ENCODE measurements at places on chromosomes 3 and 15.

DNA sequence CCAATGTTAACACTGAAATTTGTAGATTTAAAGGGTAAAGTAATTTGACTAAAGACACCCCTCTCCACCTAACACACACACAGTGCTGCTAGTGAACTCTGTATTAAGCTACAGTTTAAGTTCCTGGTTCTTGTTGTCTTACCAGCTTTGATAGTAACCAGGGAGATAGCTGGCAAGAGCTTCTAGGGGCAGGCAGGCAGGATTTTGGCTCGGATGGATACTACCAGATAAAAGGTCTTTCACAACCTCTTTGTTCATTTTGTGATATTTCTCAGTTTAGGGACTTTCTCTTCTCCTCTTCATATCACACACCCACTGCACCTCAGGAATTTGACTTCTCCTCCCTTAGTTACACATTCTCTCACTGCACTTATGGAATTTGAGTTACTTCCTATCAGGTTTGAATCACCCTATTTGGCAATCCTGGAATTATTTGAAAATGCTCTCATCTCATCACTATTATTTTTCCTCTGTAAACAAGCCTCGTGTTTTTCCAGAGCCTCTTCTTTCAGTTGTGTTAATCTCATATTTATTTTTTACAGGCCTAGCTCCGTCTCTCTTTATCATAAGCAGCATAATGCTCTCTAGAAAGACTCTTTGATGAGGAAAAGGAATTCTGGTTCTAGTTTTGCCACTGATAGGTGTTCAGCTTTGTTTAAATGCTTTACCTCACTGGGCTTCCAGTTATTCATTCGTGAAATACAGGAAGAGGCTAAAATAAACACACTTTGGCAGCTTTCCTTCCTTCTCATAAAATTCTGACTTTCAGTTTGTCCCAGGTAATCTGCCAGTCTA lies 23.0 kb upstream of the CLDN1 start:
- no peak overlapping the region for H3K4me3 ChIP-seq
- no peak for DNase-seq
- H3K4me1 ChIP-seq = no peaks in the 10 kb centered on the region
- peaks cover 10% of the 10 kb centered on the region for H3K27me3 ChIP-seq
- no peaks in the 10 kb centered on the region for H3K36me3 ChIP-seq

GRCh38 chr3:162287600-162287999 lies 791.0 kb downstream of the OTOL1 start:
- no peak overlapping the region for H3K27ac ChIP-seq
- H3K4me3 ChIP-seq = no peak overlapping the region
- H3K36me3 ChIP-seq = no peaks in the 10 kb centered on the region
- H3K27me3 ChIP-seq = no peaks in the 10 kb centered on the region

DNA sequence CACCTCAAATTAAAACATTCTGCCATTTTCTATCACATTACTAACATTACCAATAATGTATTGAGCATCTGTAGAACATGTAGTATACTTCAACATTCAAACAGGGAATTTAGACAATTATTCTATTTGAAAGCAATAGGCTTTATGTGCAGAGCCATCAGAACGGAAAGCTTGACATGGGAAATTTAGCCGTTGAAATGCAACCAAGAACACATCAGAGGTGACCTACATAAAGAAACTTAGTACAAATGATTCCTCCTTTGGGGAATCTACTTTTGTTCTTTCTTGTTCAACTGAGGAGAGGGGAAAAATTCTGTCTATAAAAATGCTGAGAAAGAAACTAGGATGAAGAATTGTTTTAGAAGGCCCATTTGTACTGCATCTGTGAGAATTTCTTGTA lies 38.6 kb upstream of the RBMS3 start:
- H3K36me3 ChIP-seq = no peaks in the 10 kb centered on the region
- no peak overlapping the region for H3K4me3 ChIP-seq
- no peak overlapping the region for H3K27ac ChIP-seq
- no peak for DNase-seq
- no peaks in the 10 kb centered on the region for H3K4me1 ChIP-seq

DNA sequence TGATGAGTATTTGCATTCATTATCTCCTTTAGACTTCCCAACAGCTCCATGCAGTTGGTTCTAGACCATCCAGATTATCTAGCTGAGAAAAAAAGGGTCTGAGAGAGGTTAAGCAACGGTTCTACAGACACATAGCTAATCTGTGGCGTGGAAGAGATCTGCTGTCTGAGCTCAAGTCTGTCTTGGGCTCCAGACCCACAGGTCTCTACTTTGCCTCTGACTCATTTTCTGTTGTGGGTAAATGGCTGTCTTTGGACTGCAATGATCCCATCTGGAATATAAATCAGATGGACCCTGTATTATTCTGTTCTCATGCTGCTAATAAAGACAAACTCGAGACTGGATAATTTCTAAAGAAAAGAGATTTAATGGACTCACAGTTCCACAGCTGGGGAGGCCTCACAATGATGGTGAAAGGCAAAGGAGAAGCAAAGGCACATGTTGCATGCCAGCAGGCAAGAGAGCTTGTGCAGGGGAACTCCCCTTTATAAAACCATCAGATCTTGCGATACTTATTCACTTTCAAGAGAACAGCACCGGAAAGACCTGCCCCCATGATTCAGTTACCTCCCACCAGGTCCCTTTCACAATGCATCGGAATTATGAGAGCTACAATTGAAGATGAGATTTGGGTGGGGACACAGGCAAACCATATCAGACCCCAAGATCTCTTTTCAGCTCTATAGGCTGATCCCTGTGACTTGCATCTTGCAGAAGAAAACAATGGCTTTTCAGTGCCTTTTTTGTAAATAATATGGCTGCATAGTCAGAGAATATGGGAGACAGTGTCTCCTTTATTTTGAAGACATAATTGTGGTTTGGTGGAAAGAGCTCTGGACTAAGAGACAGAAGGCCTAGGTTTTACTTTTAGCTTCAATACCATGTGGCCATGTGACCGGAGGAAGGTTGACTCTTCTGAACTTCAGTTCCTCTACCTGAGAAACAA lies 24.7 kb downstream of the CEMIP start:
- no peaks in the 10 kb centered on the region for H3K27me3 ChIP-seq
- H3K4me3 ChIP-seq = no peak overlapping the region
- H3K4me1 ChIP-seq = peaks cover 27% of the 10 kb centered on the region

DNA sequence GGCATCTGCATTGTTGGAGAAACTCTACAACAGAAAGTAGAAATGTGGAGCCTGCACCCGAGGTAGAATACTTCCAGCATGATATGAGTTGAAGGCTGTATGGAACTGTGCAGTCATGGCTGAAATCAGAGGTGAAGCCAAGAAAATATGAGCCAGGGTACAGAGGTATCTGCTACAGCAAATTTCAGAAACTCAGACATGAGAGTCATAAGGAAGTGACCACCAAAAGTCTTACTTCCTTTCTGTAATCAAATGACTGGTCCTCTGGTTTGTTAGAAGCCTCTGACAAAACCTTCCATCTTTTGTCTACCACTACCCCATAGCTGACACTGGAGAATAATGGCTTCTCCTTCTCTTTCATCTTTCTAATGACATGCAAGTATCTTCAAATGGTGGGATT lies 159.4 kb downstream of the TMEM108 start:
- DNase-seq = no peak
- no peak overlapping the region for H3K27ac ChIP-seq

- no peaks in the 10 kb centered on the region for H3K36me3 ChIP-seq
- H3K4me3 ChIP-seq = no peak overlapping the region
- H3K27ac ChIP-seq = no peak overlapping the region
- no peaks in the 10 kb centered on the region for H3K4me1 ChIP-seq
- DNase-seq = no peak
- no peaks in the 10 kb centered on the region for H3K27me3 ChIP-seq
These were observed 18.5 kb downstream of the RPL32 start for GRCh38 chr3:12822725-12823373.

GRCh38 chr3:188342991-188343732 lies 189.2 kb downstream of the LPP start:
- H3K27me3 ChIP-seq = no peaks in the 10 kb centered on the region
- no peak overlapping the region for H3K4me3 ChIP-seq
- DNase-seq = no peak
- peaks cover 35% of the 10 kb centered on the region for H3K4me1 ChIP-seq
- no peak overlapping the region for H3K27ac ChIP-seq
- peaks cover 16% of the 10 kb centered on the region for H3K36me3 ChIP-seq

DNA sequence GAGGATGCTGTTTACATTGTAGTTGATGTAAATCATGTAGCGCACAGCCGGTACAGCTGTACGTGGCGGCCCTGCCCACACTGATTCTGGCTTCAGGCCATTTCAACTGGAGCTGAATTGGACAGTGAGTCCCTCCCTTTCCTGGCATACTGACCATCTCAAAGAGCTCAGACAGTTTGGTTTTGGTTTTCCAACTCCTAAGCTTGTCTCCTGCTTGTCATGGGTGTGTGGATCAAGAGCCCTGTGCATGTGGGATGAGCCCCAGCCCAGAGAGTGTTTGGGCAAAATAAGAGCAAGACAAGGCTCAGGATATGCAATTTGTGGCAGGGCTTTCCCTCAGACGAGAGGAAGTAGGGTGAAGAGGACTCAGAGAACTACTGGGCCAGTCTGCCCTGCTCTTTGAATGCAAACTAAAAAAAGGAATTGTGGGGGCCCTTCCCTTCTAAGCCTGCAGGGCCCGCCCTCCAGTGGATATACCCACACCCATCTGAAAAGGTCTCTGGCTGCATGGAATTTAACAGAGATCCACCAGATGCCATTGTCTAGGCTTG lies 13.3 kb downstream of the ITGA11 start:
- H3K4me1 ChIP-seq = no peaks in the 10 kb centered on the region
- H3K27me3 ChIP-seq = no peaks in the 10 kb centered on the region
- H3K36me3 ChIP-seq = no peaks in the 10 kb centered on the region
- no peak overlapping the region for H3K4me3 ChIP-seq
- DNase-seq = no peak

DNA sequence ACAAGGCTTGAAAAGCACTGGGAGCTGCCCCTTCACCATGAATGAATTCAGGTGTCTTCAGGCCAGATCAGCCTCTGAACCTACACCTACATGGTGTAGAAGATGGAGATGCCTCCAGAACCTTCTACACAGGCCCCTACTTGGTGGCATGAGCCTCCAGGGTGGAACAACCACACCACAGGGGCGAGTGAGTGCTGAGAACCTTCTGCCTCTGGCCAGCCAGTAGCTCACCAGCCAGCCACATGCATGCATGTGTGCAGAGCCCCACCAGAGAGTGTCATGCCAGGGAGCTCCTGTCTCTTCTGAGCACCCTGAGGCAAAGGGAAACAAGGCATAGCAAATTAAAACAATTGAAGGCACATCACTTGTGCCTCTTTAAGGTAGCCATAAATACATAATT lies 161.8 kb upstream of the TOPAZ1 start:
- no peak overlapping the region for H3K4me3 ChIP-seq
- H3K4me1 ChIP-seq = no peaks in the 10 kb centered on the region
- no peak overlapping the region for H3K27ac ChIP-seq
- no peaks in the 10 kb centered on the region for H3K36me3 ChIP-seq
- DNase-seq = no peak
- no peaks in the 10 kb centered on the region for H3K27me3 ChIP-seq

GRCh38 chr3:189236352-189236751 lies 64.6 kb downstream of the TPRG1 start:
- peaks cover 19% of the 10 kb centered on the region for H3K4me1 ChIP-seq
- H3K4me3 ChIP-seq = no peak overlapping the region
- peaks cover 3% of the 10 kb centered on the region for H3K36me3 ChIP-seq
- no peaks in the 10 kb centered on the region for H3K27me3 ChIP-seq

- no peak overlapping the region for H3K4me3 ChIP-seq
- no peak overlapping the region for H3K27ac ChIP-seq
- no peak for DNase-seq
- H3K36me3 ChIP-seq = no peaks in the 10 kb centered on the region
- H3K27me3 ChIP-seq = peaks cover 3% of the 10 kb centered on the region
These were observed 68.6 kb downstream of the DCLK3 start for GRCh38 chr3:36695769-36696137.

DNA sequence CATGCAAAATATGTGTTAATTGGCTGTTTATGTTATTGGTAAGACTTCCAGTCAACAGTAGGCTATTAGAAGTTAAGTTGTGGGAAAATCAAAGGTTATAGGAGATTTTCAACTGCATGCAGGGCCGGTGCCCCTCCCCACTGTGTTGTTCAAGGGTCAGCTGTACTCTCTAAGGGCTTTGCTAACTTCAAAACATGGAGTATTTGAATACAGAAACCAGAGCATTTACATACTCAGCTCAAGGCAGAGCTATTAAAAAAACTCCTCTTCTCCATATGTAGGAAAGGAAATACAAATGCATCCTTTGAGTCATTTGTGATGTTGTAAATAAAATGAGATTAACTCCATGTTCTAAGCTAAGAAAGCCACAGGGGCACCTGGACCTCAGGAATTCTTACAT lies 16.8 kb downstream of the IL17RB start:
- no peak for DNase-seq
- peaks cover 17% of the 10 kb centered on the region for H3K36me3 ChIP-seq
- no peak overlapping the region for H3K4me3 ChIP-seq
- no peaks in the 10 kb centered on the region for H3K27me3 ChIP-seq
- no peaks in the 10 kb centered on the region for H3K4me1 ChIP-seq

GRCh38 chr15:80386151-80386550 lies 18.0 kb upstream of the ARNT2 start:
- DNase-seq = no peak
- H3K4me3 ChIP-seq = no peak overlapping the region
- H3K27me3 ChIP-seq = peaks cover 20% of the 10 kb centered on the region
- H3K36me3 ChIP-seq = no peaks in the 10 kb centered on the region

DNA sequence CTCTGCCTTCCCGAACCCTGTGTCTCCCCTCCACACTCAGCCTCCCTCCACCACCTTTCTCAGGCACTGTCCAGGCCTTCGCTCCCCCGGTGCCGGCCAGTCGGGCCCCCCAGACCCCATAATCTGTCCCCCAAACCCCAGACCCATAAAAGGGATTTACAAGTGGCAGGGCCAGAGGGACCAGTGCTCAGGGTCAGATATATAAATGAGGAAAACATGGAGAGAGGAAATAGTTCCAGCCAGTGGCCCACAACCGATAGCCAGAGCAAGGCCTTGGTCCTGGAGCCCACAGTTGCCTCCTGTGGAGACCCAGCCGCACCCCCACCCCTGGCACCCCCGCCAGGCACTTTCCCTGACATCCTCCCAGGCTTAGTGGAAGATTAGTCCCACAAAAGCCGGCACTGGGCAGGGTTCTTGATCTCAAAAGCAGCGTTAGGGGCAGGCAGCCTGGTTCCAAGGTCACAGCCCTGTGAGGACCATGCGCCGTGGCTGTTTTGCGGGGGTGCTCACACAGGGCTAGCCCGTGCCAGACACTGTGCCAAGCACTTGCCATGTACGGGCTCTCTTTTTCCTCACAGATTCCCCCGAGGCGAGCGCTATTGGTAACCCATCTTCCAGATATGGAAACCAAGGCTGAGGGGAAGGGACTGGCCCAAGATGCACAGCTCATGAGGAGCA lies 1.1 kb upstream of the PLXND1 start:
- DNase-seq = no peak
- H3K27ac ChIP-seq = no peak overlapping the region
- H3K27me3 ChIP-seq = peaks cover 36% of the 10 kb centered on the region
- H3K4me3 ChIP-seq = peak overlapping the region; percentile 85
- peaks cover 8% of the 10 kb centered on the region for H3K4me1 ChIP-seq

- no peaks in the 10 kb centered on the region for H3K4me1 ChIP-seq
- no peaks in the 10 kb centered on the region for H3K36me3 ChIP-seq
- H3K27me3 ChIP-seq = no peaks in the 10 kb centered on the region
- no peak overlapping the region for H3K4me3 ChIP-seq
These were observed 115.8 kb downstream of the DUT start for GRCh38 chr15:48447058-48447457.

All from activated naive CD8-positive, alpha-beta T cell treated with anti-CD3 and anti-CD28 coated beads for 36 hours (primary cell).